ENCODE measurements at places on chromosomes 13 and 19.

GRCh38 chr13:41597348-41598041, 140.1 kb downstream of the RGCC start:
- no peak for DNase-seq

DNA sequence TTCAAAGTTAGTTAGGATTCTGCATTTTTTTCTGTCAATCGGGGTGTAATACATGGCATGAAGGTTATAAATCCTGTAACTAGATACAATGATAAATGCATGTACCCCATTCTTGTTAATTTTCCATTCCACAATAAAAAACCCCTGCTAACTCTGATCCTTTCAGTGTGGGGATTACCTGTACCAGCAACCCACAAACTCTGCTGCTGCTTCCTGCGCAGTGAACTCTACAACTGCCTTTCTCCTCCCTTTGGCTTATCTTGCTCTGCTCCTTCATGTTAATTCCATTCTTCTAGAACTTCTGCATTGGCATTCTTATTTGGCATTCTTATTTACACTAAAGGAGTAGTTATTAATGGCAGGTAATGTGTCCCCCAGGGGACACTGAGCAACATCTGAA, 273.1 kb downstream of the KLF12 start:
- DNase-seq, result no peak

DNA sequence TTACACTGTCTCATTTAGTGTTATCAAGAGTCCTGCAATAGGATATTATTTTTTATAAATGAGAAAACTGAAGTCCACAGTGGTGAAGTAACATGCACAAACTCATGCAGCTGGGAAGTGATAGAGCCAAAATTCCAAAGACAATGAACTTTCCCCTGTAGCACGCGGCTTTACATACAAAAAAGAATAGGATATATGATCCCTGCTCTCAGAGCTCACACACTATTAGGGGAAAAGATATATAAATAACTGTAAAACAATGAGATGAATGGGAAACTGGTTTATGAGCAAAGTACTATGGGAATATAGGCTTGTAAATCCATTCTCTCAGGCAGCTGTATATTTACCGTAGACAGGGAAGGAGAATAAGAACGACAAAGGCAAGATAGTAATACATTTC, 39.7 kb downstream of the THSD1 start:
- no peak for DNase-seq

GRCh38 chr19:48969276-48970138, 4.4 kb downstream of the FTL start:
- no peak for DNase-seq

- DNase-seq, result no peak
These were observed 4.7 kb downstream of the AKAP8 start for GRCh38 chr19:15374796-15375440.

- DNase-seq, result no peak
These were observed 4.5 kb upstream of the ELAVL3 start for GRCh38 chr19:11485245-11485837.

DNA sequence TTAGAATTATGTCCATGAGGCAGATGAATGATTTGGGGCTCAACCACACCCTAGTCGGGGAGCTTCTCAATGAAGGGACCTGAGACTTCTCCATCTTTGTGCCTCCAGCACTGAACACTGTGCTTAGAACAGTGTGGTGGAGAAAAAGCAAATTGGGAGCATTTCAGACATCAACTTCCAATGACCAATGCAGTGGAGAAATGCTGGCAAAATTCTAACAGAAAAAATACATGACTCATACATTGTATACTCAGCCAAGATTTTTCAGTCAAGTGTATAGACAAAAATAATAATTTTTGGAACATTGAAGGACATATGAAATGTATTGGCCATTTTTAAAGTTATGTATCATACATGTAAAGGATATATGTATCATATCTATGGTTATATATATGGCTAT, 134.7 kb downstream of the FGF14 start:
- no peak for DNase-seq

- no peak for DNase-seq
These were observed 930 bp downstream of the ZNF136 start for GRCh38 chr19:12163826-12164225.

DNA sequence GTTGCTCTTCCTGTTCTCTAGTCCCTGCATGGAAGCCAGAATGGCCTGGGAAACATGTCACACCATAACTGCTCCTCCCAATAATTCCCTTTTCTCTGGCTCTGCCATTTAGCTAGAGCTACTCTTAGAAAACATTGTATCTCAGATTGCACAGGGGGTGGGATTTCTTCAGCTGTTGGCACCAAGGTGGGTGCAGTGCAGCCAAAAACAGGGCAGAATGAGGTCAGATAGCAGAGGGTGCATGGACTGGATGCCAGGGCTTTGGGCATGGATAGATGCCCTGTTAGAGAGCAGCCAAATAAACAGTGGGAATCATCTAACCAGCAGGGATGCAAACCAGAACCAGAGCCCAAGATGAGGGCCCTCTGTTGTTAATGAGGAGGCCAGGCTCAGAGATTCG, 4.9 kb upstream of the AMER2 start:
- DNase-seq, result no peak

- DNase-seq, result no peak
These were observed 253.2 kb downstream of the SUCLA2 start for GRCh38 chr13:47747901-47748300.

GRCh38 chr13:28058866-28059613, 41.3 kb downstream of the FLT3 start:
- peak; percentile 57 for DNase-seq

- no peak for DNase-seq
These were observed 79.3 kb upstream of the GPR183 start for GRCh38 chr13:99386495-99386894.

DNA sequence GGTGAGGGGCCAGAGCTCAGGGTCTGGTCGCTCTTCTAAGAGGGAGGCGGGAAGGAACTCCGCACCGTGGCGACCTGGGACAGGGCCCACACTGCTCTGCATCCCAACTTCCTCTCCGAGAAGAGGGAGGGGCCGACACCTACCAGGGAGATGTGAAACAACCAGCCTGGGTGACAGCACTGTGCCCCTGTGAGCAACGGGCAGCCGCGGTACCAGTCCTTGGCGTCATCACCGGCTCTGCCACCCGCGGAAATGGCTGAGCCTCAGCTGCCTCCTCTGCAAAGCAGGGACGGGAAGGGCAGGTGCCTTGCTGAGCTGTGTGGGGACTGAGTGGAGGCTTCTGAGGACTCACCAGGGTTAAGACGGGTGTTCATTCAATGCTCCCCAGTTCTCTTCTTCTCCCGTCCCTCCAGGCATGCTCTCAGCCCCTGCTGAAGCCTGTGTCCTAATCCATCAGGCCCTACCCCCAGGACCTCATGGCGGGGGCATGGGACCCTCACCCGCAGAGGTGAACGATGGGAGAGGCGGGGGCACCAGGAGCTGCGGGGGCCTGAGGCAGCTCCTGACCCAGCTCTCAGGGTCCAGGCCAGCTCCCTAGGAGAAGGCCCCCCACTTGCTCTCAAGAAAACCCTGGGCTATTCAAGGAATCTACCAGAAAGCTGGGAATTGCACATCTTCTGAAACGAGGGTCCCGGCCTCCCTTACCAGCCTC, 9.3 kb downstream of the ZNF787 start:
- DNase-seq, result no peak

DNA sequence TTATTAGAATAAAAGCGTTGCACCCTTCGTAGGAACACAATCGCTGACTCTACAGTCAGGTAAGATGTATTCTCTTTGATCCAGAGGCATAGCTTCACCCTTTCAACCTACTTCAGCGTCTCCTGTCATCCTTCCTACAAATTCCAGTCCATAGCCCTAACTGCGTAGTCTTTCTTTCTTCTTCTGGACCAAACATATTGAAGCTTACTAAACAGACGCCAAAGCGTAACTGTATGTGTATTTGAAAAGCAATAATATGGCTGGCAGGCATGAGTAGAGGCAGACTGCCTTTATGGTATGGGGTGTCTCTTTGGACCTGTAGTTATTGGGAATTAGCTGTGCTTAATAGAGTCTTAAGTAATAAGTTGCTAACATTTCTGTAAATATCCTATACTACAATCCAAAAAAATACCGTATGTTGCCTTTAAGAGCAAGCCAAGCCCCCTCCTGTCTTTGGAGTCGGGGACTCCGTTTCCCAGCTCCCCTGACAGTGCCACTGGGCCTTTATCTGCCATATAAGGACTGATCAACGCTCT, 392 bp upstream of the ZNF548 start:
- no peak for DNase-seq

- DNase-seq, result no peak
These were observed 2213.9 kb upstream of the PCDH20 start for GRCh38 chr13:63629591-63629990.

DNA sequence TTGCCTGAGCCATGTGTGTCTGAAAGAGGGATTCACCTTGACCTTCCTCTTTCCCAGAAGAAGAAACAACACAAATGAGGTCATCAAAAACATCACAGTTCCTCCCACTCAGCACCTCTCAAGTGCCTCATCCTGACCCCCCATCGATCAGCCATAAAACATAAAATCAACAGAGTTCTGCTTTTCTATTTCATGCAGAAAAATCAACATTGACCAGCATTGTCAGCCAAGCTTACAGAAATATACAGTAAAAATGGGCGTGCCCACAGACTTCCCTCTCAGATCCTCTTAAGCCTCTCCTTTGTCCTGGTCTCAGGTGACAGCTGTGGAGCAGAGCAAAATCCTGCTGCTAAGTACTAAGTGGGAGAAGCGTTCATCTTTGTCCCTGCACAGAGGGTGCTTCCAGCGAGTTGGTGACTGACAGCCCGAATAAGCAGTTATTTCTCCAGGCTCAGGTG, 213.3 kb downstream of the OLFM4 start:
- no peak for DNase-seq

All from liver (tissue), 10 donors.